ENCODE measurements at places on chromosomes 7 and 10.

- no peak for DNase-seq
These were observed 482.2 kb upstream of the KLF6 start for GRCh38 chr10:4267086-4267773.

DNA sequence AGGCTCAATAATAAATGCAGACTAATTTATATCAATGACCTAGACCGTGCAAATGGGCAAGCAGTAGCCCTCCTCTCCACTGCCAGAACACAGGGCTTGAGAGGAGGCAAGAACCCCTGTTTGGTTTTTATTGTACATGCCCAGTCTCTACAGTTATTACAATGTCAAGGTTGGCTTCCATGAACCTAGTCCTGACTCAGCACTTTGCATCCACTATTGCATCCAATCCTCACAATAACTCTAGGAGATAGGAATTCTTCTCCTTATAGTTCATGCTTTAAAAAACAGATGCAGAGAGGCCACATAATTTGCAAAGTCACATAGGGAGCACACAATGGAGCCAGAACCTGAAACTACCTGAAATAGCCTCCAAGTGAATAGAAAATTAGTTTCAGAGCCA, 7.0 kb upstream of the COL13A1 start:
- no peak for DNase-seq

- no peak for DNase-seq
These were observed 247.3 kb downstream of the GATA3 start for GRCh38 chr10:8301831-8302230.

GRCh38 chr7:26378016-26378415, 86.4 kb downstream of the SNX10 start:
- DNase-seq: no peak

DNA sequence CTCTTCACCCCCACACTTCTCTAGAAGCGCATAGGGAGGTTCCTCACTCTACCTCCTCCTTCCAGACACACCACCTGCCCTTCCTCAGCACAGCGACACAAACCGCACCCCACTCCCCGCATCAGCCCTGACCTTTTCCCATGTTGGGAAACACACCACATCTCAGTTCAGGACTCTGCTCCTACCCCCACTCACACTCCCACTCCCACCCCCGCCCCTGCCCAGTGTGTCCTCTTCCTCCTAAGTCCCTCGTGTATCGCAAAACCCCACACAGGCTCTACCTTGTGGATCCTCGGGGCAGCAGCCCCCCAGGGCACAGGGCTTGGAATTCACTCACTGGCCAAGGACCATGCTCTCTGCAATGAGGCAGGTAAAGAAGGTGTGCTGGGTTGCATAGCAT, 4.2 kb upstream of the AOC1 start:
- DNase-seq: no peak

DNA sequence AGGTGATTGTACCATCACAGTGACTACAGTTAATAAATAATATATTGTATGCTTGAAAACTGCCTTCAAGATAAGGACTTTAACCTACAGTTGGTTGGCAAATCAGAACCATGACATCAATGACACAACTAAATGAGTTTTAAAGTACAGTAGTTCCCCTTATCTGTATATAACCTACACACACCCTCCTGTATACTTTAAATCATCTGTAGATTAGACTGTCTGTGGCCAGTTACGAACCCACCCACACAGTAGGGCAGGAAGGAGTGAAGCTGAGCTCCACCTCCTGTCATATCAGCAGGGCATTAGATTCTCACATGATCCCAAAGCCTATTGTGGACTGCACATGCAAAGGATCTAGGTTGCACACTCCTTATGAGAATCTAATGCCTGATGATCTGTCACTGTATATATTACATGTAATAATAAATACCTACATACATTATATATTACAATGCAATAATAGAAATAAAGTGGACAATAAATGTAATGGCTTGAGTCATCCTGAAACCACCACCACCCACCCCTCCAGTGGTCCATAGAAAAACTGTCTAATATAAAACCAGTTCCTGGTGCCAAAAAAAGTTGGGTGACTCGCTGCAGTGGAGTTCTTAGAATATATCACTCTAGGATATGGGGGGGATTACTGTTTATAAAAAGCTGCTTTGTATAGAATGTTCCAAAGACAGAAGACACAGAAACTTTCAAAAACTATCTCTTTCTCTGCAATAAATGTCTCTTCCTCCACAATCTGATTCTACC, 5.6 kb downstream of the TPK1 start:
- DNase-seq: no peak

- no peak for DNase-seq
These were observed 68.8 kb upstream of the IFRD1 start for GRCh38 chr7:112381311-112382091.

DNA sequence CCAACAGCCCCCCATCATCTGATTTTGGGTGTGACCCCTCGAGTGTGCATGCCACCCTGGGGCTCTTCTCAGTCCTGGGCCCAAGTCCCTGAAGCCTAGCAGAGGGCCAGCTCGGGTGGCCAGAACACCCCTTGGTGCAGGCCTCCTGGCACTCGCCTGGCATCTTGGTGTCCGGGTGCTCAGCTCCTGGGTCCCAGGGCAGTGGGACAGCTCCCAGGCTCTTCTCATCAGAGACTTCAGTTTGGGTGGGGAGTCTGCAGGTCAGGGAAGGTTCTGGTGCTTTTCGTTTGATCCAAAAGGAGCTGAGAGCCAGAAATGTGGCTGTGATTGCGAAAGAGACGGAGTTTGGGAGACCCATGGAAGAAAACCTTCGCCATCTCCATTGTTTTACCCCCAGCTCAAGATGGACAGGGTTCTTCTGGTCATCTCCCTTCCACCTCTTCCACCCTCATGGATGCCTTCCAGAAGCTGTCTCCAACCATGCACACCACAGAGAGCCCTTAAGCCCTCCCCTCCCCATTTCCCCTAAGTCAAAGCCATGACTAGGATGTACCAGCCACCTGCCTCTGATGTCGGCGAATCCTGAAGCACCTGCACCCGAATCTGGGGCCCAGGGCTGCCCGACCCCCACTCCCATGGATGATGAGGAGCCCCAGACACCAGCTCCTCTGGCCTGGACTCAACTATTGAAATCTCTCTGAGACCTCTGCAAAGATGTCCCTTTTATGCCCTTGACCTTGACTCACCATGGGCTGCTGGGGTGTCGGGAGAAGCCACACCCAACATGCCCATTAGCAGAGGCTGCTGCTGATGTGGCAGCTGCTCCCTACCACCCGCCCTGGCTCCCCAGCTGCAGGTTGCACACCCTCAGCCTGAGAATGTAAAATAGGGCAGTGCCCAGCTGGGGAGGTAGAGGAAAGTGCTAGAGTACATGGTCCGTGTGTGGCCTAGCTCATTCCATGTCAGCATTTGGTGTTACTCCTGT, 55.3 kb downstream of the ADCYAP1R1 start:
- DNase-seq: no peak

GRCh38 chr7:128775744-128776474, at the start of gene OPN1SW:
Gene OPN1SW, minus strand, starts transcription at chr7:128775794. Its CDS starts 13 bp downstream, at chr7:128775781.
- no peak for DNase-seq

- DNase-seq: no peak
These were observed 120.7 kb upstream of the FAM3C start for GRCh38 chr7:121516821-121517220.

- DNase-seq: no peak
These were observed 227.1 kb downstream of the ARHGAP12 start for GRCh38 chr10:31701546-31701945.

Data from stimulated activated CD8-positive, alpha-beta memory T cell treated with anti-CD3 and anti-CD28 coated beads, Interleukin-4, amount 100 ng/mL, for 1 hour (primary cell).